ENCODE measurements at places on chromosomes 6 and 20.

DNA sequence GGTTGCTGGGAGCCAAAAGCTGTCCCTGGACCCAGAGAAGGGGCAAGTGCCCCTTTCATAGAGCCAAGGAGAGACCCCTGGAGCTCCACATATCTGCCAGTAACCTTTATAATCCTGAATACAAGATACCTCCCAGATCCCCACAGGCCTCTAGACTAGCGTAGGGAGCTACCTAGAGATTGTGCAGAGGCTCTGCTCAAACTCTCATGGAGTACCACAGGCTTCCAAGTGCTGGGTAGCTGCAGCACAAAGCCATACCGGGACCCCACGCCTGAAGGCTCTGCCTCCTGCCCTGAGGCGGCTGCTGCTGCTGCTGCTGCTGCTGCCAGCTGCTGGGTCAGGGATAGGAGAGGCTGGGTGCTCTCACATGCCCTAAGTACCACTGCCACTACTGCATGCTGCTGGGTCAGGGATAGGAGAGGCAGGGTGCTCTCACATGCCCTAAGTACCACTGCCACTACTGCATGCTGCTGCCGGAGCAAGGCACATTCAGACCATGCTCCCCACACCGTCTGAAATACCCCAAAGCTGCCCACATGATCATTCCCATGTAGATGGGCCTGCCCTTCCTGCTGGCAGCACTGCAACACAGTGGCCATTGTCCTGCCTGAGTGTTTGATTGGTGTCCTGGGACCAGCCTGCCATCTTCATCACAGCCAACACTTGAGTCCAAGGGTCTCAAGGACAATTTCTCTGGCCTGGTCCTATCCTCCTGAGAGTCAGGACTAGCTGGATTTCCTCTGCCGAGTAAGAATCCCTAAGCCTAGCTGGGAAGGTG is 1434.3 kb upstream of the ADGRB3 start:
- no peak for DNase-seq

DNA sequence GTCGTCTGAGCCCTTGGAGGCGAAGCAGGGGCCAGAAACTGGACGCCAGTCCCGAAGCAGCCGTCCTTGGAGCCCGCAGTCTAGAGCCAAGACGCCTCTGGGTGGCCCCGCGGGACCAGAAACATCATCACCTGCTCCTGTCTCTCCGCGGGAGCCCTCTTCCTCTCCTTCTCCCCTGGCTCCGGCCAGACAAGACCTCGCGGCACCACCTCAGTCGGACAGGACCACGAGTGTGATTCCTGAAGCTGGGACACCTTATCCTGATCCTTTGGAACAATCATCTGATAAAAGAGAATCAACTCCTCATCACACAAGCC is 416 bp downstream of the RSPH4A start:
- DNase-seq = peak; percentile 1

GRCh38 chr6:134161041-134161440 is 108.6 kb upstream of the SLC2A12 start:
- peak; percentile 46 for DNase-seq

- DNase-seq = no peak
These were observed 120.1 kb upstream of the ARMC2 start for GRCh38 chr6:108727966-108728730.

DNA sequence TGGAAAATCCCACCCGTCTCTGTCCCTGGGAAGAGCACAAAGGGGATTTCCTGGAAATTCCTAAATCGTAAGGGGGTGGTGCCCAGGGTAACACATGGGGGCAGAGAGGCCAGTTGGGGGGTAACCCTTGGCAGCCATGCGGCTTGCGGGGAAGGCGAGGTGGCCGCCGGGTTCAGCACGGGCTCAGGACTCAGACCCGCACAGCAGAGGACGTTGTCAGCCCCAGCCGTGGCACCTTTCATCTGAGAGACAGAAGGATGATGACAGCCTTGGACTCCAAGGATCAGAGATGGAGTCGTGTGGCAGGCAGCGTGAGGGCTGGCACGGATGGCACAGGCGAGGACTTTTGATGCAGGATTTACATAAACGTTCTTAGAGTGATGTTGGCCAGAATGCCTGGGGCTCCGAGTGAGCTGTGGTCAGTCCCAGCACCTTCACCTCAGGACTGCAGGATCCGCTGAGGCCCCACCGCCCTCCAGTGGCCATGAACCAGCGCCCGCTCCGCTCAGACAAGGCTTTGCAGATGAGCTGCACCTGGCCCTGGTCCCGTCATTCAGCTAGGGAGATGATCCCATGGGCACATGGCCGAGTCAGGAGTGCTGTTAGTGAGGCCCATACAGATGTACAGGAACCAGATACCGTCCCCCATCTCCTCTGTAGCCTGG is 190.3 kb downstream of the TAF4 start:
- DNase-seq = no peak

GRCh38 chr20:59580146-59580946 is 24.0 kb upstream of the PHACTR3 start:
- peak; percentile 93 for DNase-seq

- no peak for DNase-seq
These were observed 42.3 kb downstream of the YTHDF1 start for GRCh38 chr20:63173552-63174191.

DNA sequence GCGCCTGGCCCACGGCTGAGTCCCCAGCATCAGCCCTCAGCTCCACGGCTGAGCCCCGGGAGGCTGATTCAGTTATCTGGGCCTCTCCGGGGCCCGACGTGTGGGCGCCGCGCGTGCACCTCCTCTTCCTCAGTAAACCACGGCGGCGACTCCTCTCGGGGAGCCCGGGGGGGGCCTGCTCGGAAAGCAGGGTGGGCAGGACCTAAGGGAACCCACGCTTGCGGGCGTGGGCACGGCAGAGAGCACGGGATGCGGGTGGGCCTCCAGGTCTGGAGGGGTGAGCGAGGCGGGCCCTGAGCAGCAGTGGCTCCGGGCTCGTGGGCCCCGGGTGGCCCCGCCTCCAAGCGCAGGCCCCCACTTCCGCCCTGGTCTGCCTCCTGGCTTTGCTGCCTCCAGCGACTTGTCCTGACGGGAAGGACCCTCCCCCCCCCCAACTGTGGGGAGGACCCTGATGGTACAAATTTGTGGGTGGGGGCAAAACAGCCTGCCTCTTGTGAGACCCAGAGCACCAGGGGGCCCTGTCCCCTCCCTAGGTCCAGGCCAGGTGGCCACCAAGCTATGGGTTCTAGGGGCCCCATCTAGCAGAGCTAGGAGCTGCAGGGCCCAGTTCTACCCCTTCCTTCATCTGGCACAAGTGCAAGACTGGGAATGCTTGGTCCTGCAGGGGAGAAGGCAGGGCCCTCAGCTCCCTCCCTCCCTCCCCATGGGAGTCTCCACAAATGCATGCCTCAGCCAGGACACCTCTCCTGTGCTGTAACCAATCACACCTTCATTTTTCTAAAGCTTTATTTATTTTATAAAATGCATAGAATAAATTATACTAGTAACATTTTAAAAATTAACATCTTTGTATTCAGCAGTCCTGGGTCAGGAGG is 16.9 kb downstream of the UCKL1 start:
- no peak for DNase-seq

- DNase-seq = no peak
These were observed 149.1 kb upstream of the IMPG1 start for GRCh38 chr6:76221525-76221924.

- peak; percentile 53 for DNase-seq
These were observed 405.3 kb upstream of the HS3ST5 start for GRCh38 chr6:114747995-114748625.

DNA sequence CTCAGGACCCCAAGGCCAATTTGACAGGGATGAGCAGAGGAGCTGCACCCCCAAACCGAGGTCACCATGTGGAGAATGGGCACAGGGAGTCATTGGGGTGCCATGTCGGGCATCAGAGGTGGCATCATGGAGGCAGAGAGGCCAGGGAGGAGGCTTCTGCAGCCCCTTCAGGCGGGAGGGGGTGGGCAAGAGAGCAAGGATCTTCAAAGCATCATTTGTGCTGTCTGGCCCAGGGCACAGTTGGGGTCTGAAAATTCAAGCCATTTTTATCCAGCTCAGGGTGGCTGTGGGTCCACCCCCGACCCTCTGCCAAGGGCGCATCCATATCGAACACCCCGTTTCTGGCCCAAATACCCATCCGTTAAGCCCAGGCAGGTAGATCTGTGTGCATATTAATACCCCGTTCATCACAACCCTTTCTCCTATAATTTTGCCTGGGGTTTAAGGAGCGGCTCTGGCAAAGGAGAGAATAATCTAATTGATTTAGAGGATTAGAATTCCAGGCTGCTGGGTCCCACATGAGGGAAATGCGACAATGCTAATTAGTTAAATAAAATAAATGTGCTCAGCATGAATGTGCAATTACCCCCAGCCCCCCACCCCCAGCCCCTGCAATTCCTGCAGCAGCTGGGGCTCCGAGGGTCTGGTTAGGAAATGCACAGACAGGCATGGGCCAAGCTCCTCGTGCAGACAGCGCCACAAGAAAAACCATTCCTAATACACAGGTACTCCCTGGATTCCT is 31.9 kb downstream of the VSTM2L start:
- DNase-seq = no peak

- DNase-seq = no peak
These were observed 7.4 kb upstream of the PLCB1 start for GRCh38 chr20:8124639-8125038.

- no peak for DNase-seq
These were observed 220.8 kb downstream of the ERMARD start for GRCh38 chr6:169972101-169972651.

DNA sequence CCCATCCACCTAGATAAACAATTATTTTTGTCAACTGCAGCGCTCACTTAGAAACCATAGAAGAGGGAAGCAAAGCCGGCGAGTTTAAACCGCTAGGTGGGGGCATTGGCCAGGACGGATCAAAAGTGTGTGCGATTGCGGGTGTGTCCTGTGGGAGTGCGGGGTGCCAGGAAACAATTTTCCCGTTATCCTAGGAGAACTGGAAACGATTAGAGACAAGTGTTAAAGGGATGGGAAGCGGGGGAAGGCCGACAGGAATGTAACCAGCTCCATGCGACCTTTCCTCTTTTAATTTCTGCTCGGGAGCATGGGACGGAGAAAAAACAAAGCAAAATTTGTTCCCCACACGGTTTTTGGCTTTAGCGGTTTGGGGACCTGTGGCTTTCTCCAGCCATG is 2.8 kb upstream of the HTR1B start:
- DNase-seq = peak; percentile 78

GRCh38 chr6:136188486-136188885 is 61.6 kb downstream of the MTFR2 start:
- DNase-seq = no peak

DNA sequence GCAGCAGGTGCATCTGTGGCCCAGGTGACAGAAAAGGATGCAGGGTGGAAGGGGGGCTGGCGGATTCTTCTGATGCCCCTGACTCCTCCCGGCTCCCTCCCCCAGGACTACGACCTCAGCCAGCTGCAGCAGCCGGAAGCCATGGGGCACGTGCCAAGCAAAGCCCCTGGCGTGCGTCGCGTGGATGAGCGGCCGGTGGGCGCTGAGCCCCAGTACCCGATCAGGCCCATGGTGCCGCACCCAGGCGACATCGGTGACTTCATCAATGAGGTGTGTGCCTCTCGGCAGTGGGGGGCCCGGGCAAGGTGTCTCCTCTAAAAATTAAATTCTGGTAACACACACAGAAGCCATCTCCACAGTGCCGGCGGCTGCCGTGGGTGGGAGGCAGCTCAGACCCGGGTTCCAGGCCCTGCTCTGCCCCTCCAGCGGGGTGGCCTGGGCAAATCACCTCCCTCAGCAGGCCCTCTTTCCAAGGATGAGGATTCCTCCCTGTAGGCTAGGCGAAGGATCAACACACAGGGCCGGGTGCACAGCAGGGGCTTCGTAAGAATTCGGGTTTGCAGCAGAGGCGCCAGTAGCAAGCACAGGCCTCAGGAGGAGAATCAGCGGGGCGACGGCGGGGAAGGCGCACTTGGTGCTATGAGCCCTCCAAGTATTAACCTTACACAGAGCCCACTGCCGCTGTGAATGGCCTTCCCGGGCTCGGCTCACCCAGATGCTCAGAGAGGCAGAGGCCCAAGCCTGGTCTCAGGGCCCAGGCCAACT is 131.5 kb downstream of the TAF4 start:
- DNase-seq = no peak

DNA sequence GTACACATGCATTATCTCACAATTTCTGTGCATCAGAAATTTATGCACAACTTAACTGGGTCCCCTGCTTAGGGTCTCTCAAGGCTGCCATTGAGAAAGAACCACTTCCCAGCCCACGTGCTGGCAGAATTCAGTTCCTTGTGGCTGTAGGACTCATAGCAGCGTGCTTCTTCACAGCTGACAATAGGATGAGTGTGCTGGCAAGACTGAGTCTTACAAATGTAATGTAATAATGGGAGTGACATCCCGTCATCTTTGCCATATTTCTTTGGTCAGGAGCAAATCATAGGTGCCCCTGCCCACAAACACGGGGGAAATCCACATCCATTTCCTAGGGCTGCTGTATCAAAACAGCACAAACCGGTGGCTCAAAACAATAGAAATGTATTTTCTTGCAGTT is 77.4 kb downstream of the FIG4 start:
- DNase-seq = peak; percentile 59

GRCh38 chr6:56866917-56867522 is 87.9 kb upstream of the BEND6 start:
- no peak for DNase-seq
